ENCODE measurements at places on chromosomes 2 and 18. TPM values are rescaled to one million over a fixed set of nuclear protein-coding genes. Genes with fewer than 3 reads are reported as not detected.

- no peak for DNase-seq
- no peak overlapping the region for H3K27ac ChIP-seq
- no peak overlapping the region for H3K4me3 ChIP-seq
Observed at GRCh38 chr2:105407946-105408743, 9.3 kb upstream of the FHL2 start.

DNA sequence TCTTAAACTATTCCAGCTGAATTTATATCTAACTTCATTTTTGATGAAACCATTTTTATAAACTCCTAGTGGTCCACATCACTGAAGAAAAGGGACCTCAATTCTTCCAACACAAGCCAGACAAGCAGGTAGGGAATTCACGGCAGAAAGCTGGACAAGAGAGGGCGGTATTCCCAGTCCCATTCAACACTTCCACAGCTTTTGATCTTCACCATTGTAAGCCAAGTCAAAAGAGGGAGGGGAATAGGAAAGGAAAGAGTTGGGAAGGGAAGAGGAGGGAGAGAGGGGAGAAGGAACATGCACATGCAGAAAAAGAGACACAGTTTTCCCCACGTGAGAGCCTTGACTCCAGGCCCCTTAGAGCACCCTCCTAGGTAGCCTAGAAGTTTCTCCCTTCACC is 77.4 kb downstream of the CCBE1 start:
- no peaks in the 10 kb centered on the region for H3K27me3 ChIP-seq
- H3K36me3 ChIP-seq = no peaks in the 10 kb centered on the region
- no peak overlapping the region for H3K4me3 ChIP-seq

- no peaks in the 10 kb centered on the region for H3K36me3 ChIP-seq
- no peaks in the 10 kb centered on the region for H3K27me3 ChIP-seq
- no peak overlapping the region for H3K4me3 ChIP-seq
- H3K4me1 ChIP-seq = no peaks in the 10 kb centered on the region
Observed at GRCh38 chr2:211055438-211055837, 499.0 kb downstream of the CPS1 start.

GRCh38 chr18:9735238-9735637 is 27.1 kb downstream of the RAB31 start:
- H3K36me3 ChIP-seq = no peaks in the 10 kb centered on the region
- no peak overlapping the region for H3K27ac ChIP-seq
- no peak overlapping the region for H3K4me3 ChIP-seq

The MYO1B gene
- polyA plus RNA-seq = 37.1 TPM

The DSG4 gene
- polyA plus RNA-seq = not detected

The PDE11A gene
- not detected for polyA plus RNA-seq

The COLEC12 gene
- 2.4 TPM for polyA plus RNA-seq

All from sigmoid colon (tissue), 7 donors.